ENCODE measurements at places on chromosomes 11 and 22. TPM values are rescaled to one million over a fixed set of nuclear protein-coding genes. Genes with fewer than 3 reads are reported as not detected.

Gene TMPRSS13
- not detected for polyA plus RNA-seq

Gene SAA4
- polyA plus RNA-seq, result not detected

Gene OR51B5
- not detected for polyA plus RNA-seq

Gene DMC1
- 0.18 TPM for polyA plus RNA-seq

Gene TMEM86A
- 0.93 TPM for polyA plus RNA-seq

Gene LDLRAD3
- polyA plus RNA-seq, result 0.17 TPM

Gene CTR9
- 61.9 TPM for polyA plus RNA-seq

Gene MS4A10
- polyA plus RNA-seq, result not detected

Gene OR2AG2
- polyA plus RNA-seq, result not detected

Gene OR52I1
- polyA plus RNA-seq, result not detected

Gene ST3GAL4
- not detected for polyA plus RNA-seq

Gene OR8A1
- polyA plus RNA-seq, result not detected
